Mesothelial cell of epicardium (in vitro differentiated cells): ENCODE measurements at places on chromosomes 16 and 17. TPM values are rescaled to one million over a fixed set of nuclear protein-coding genes. Genes with fewer than 3 reads are reported as not detected.

- DNase-seq, result no peak
Measured at GRCh38 chr16:65222536-65222935, 100.7 kb upstream of the CDH11 start.

- no peak for DNase-seq
Measured at GRCh38 chr16:89041571-89042481, 51.8 kb upstream of the ACSF3 start.

GRCh38 chr17:21119247-21119918 lies 7.4 kb upstream of the DHRS7B start:
- peak; percentile 27 for DNase-seq

- no peak for DNase-seq
Measured at GRCh38 chr17:1713878-1714426, 3.8 kb upstream of the TLCD2 start.

DNA sequence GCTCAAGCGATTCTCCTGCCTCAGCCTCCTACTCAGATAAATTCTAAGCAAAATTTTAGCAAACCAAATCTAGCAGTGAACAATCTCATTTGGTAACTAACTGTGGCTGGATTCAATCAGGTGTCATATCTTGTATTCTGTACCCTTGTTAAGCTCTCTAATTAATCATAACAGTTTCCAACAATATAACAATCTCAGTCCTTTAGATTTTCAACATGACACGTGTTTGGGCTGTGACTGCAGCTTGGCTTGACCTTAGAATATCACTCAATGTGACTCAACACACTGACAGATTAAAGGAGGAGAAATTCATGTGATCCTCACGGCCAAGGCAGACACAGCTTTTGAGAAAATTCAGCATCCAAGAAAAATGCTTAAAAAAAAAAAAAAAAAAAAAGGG lies 133.6 kb downstream of the BANP start:
- no peak for DNase-seq

DNA sequence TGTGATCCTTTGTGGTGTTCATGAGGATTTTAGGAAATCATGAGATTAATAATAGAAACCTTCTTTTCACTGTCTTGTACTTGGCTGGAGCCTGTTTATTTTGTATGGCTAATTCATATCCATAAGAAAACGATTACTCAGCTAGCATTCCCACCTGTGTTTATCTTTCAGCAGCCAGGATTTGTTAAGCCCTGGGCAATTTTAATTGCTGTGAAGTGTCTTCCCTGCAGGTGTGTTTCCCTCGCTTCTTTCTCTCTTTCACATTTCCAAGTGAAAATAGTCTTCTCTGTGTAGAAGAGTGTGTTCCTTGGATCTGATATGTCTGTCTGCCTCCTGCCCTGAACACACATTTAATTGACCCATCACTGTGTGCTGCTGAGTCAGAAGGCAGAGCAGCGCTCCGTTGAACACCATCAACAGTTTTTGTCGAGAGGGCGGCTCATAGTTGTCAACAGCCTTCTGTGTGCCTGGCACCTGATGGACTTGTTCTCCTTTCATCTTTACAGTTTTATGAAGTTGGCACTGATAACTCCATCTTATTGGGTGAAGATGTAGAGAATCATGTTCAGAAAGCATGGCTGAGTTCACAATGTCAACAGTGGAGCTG lies 83.2 kb downstream of the SPECC1 start:
- DNase-seq, result no peak

DNA sequence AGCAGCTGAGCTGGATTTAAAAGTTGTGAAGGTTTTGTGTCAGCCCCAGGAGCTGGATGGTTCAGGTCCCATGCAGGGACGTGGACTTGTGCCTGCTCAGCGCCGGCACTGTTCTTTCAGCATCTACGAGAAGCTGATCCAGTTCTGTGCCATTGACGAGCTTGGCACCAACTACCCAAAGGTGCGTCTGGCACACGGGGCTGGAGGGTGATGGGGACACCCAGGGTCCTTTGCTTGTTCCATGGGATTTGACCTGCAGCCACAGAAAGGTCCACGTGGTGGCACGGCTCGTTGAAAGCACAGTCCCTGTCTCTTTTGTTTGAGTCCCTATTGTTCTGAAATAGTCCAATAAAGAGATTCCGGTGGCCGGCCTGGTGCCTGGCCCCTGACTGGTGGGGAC lies 18.1 kb upstream of the ITGB4 start:
- DNase-seq, result no peak

GRCh38 chr17:74217037-74217730 lies 3.8 kb downstream of the TTYH2 start:
- no peak for DNase-seq

The DPEP1 gene
- total RNA-seq, result 0.36 to 0.47 TPM (median 0.38 TPM) in 3 replicates

The MLX gene
- 26.1 to 27.8 TPM (median 27.0 TPM) in 3 replicates for total RNA-seq

The KCNJ12 gene
- total RNA-seq, result 0.53 to 0.76 TPM (median 0.54 TPM) in 3 replicates

The CACNG1 gene
- 0.18 to 0.23 TPM (median 0.20 TPM) in 3 replicates for total RNA-seq

The POLDIP2 gene
- 60.8 to 61.0 TPM (median 60.9 TPM) in 3 replicates for total RNA-seq
